ENCODE measurements at places on chromosomes 7 and 10.
A peak's percentile ranks its signal among the peaks of the same experiment; 100 is the strongest.

DNA sequence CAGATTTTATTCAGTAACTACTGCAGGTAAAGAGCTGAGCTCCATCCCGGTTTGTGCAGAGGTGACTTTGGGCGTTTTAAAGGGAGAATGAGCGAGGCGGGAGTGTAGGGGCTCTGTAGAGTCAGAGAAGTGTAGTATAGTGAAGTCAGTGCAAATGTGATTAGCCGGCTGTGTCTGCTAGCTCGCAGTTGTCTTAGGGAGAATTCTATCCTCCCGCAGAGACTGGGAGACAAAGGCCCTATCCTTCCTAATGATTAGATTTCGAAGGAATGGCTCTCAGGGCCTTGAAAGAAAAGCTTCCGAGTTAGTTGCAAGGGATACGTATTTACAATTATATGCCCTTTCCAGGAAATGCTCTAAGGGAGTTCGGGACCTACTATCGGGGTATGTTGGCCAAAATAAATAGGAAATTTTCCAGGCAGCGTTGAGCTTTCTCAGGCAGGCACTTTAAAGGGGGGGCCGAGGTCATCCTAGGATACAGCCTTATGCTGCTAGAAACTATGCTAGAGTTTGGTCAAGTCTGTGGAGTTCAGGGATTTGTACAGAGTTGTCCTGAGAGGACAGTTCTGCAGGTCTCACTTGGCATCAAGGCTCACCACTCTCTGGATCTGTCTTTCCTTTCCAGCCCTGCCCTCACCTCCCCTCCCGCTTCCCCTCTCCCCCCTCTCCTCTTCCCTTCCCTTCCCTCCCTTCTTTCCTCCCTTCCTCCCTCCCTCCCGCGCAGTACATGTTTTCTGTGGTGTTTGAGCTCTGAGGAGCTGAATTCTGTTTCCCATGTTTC, 825 bp downstream of the MRPL32 start:
- DNase-seq = no peak

DNA sequence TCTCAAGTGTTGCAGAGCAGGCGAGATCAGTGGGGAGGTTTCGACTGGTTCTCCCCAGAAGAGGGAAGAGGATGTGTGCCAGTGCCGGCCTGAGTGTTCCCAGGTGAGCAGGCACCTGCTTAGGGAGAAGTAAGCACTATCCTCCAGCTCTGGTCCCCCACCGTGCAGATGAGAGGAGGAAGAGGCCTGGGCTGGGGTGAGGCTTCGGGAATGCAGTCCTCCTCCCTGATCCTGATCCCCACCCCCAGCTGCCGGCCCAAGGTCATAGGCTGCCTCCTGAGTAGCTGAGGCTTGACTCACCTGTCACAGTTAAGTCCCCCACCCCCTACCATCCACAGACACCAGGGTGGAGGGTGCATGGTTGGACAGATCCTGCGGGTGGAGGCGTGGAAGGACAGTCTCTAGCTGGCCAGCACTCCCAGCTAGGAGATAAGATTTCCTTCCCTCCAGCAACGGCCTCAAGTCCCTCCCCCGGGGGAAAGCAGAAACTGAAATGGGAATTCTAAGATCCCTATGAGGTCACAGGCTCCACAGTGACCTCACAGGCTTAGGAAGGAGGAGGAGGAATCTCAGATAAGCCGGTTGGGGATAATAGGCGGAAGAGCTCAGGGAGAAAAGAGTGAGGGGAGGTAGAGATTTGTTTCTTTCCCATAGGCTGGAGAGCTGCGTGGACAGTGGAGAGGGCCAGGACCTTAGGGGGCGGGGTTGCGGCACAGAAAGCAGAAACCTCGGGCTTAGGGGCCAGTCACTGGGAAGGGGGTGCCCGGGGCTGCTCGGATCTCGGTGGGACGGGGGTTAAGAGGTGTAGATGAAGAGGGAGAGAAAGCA, 1.0 kb downstream of the LRCH4 start:
- DNase-seq = peak; percentile 78

GRCh38 chr7:994592-995308, 11.8 kb downstream of the CYP2W1 start:
- DNase-seq = no peak

GRCh38 chr7:70285854-70286253, 687.6 kb downstream of the AUTS2 start:
- DNase-seq = no peak

GRCh38 chr7:153065051-153065450, 305.5 kb downstream of the ACTR3B start:
- peak; percentile 15 for DNase-seq

- no peak for DNase-seq
These were observed 143.4 kb upstream of the LSM8 start for GRCh38 chr7:118040562-118040961.

DNA sequence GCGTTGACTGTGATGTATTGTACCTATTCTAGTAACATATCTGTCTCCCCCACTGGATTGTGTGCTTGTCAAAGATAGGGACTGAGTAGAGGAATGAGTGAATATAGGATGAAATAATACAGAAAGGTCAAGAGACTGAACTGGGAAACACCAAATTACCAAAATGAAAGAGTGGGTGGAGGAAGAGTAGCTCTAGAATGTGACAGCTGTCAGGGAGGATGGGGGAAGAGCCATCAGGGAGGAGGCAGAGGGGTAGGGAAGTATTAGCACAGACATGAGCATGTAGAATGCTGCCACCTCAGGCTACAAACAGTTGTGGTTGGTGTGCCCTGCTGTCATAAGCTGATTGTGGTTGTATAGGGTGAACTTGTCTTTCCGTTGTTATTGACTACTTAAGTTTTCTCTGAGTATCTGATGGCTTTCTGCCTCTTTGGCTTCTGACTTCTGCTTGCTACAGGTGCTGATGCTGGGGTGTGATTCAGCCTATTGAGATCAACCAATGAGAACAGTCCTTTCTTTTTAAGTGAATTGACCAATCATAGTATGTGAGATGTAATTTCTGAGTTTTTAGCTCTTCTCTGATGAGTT, 5.6 kb downstream of the CCSER2 start:
- DNase-seq = peak; percentile 45

DNA sequence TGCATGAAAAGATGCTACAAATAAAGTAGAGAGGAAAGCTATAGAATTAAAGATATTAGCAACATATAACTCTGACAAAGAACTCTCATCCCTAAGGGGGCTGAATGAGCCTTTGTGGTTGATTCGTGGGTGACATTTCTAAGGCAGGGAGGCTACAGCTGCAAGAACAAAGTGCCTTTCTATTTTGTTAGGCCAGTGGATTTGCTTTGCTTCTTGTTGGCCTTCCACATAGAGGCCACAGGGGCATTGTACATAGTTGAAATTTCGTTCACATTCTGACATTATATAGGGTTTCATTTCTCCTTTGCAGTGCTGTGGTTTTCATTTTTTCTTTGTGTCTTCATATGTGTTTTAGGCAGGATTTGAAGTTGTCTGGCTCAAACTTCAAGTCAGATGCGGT, 819.2 kb upstream of the C7orf33 start:
- no peak for DNase-seq

DNA sequence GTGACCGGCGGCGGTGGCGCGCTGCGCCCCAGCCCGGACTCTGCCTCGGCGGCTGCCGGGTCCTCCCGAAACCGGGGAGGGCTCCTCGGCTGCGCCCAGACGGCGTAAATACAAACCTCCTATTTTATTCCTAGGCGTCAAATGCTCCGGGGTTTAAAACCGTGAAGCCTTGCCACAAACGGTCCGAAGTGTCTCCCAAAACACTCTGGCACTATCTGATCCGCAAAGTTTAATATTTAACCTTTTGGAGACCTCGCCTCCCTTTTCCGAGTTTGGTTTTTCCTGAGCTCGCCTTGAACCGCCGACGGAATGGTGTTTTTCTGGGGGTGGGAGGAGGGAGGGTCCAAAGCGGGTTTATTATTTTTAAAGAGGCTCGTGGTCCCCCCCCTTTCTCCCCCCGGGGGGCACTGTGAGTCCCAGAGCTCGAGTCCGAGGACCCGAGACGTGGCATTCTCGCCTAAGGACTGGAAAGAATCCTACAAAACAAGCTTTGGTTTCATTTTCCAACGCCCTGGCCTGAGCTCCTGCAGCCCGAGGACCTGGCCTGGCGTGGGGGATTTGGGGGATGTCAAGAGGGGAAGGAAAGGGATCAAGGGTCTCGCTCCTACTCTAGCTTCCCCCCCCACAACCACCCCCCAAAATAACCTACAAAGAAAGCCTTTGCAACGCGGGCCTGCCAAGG, 1.8 kb downstream of the TNRC18 start:
- DNase-seq = peak; percentile 81

DNA sequence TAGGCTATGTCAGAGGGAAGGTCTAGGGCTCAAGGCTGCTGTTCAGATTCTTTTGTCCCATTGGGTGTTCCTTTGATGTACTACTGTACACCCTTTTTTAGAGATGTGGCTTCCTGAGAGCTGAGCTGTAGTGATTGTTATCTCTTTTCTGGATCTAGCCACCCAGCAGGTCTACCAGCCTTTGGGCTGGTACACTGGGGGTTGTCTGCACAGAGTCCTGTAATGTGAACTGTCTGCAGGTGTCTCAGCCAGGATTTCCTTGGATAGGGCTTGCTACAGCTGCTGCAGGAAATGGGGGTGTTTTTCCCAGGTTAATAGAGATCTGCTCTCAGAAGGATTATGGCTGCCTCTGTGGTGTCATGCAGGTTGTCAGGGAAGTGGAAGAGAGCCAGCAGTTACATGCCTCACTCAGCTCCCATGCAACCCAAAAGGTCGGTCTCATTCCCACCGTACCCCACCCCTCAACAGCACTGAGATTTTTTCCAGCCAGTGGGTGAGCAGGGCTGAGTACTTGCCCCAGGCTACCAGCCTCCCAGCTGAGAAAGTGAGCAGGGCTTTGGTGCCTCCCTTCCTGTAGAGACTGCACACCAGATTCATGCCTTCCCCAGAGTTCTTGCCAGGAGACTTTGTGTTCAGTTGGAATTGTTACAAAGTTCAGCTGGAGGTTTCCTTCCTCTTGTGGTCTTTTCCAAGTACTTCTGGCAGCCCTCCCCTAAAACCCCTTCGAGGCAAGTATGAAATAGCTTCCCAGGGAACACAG, 63.3 kb downstream of the ZNF107 start:
- DNase-seq = no peak

GRCh38 chr7:79664884-79665676, 211.6 kb upstream of the MAGI2 start:
- DNase-seq = no peak

GRCh38 chr10:80713398-80713928, 175.8 kb downstream of the SH2D4B start:
- DNase-seq = no peak

DNA sequence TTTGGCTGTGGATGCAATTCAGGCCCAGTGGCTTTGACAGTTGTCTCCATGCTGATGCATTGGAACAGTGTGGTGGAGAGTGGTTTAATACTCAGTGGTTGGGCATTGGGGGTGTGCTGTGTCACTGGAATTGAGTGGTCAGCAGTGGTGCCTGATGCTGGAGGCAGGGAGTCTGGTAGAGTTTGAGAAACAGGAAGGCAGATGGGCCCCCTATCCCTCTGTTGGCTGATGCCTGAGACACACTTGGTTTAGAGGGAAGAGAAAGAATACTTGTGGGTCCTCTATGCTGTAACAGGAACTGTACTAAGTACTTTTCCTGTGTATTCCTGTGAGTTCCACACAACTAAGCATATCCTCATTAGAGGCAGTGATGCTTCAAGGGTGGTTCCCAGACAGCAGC, 55.4 kb downstream of the EEPD1 start:
- peak; percentile 48 for DNase-seq

GRCh38 chr7:155345490-155345889, 47.8 kb downstream of the INSIG1 start:
- DNase-seq = no peak

- DNase-seq = no peak
These were observed 136.8 kb downstream of the C10orf105 start for GRCh38 chr10:71582506-71583475.

DNA sequence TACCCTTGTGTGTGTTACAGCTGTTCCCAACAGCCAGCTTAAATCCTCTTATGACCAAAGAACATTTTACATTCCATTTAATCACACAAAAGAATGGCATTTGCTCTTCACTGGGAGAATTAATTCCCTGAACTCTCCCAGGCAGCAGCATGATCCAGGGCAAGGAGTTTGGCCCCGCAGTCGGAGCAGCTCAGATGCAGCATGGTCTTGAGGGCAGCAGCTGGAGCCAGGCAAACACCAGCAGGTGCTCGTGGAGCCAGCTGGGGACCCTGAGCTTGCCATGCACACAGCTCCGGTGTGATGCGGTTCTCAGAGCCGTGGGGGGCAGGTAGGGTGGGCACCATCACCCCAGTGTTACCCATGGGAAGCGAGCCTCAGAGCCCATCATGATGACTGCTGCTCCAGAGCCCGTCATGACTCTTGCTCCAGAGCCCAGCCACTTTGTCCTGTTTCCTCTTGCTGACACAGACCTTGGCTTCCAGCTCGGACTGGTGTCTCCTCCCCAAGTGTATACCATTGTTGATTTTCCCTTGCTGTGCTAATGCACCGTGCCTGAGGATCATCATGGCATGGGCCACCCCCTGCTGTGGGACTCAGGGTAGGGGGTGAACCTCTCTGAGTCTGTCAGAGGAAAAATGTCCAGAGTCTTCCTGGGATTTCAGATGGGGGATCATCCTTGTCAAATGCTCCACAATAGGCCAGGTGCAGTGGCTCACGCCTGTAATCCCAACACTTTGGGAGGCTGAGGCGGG, 75.8 kb downstream of the ZRANB1 start:
- DNase-seq = no peak

DNA sequence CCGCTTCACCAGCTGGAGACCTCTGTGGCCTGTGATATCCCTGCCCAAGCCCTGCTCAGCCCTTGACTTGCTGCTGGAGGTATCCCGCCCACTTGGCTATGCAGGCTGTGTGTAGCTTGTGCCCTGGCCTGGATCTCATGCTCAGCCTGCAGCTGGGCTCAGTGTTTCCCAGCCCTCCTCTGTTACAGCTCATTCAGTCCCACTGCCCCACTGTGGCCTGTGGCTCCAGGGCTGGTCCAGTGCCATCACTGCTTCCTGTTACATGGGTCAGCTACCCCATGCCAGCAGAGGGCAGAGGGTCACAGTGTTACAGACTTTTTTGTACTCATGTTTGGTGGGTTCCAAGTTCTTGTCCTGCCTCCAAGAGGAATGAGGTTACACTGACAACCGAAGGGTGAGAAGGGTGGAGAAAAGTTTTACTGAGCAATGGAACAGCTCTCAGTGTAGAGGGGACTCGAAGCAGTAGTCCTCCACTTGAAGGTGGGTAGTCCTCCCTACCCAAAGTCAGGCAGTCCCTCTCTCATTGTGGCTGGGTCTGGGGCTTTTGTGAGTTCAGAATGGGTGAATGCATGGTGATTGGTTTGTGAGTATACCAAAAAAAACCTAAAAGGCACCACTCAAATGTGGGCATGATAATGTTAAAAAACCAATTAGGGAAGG, 100.4 kb downstream of the ANKRD7 start:
- no peak for DNase-seq

DNA sequence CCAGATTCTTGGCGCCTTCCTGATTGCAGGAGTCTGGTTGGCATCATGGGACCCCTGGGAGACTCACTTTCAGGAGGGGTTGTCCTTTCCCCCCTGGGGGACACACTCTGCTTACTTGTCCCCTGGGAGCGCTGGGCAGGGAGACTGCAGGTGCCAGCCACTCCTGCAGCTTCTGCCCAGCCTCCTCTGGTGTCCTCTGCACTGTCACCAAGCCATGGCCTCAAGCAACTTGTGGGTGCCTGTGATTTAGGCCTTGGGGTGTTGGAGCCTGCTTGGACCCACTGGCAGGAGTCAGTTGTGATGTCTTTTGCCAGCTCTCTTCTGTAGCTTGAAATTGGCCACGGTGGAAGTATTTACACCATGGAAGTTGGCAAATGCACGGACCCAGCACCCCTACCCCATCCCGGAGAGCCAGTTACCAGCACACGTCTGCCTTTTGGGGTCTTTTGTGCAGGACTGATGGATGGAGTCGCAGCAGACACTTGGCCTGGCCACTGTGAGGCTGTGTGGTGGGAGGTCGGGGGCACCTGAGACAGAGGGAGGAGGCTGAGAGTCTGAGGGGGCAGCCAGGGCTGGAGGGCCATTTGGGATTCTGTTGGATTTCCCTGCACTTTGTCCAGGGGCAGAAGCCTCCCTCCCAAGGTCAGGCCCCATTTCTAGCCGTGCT, 104.7 kb downstream of the LHPP start:
- no peak for DNase-seq
